Muscle of back (tissue), 13 donors: ENCODE measurements at places on chromosomes 2 and 18.
A peak's percentile ranks its signal among the peaks of the same experiment; 100 is the strongest.

DNA sequence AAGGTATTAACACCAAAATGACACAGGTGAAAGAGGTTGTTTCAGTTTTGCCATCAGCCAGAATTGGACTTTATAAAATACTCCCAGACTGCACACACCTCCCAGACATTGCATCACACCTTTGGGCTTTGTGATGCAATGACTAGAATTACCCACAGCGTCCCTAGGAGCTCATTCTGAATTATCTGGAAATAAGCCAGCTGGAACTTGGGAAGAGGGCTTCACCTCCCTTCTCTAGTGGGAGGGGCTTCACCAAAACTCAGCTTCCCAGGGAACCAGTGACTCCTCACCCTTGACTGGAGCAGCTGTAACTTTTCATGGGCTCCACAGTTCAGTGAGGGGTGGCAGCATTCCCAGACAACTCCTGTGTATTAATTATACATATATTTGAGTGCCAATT is 83.1 kb upstream of the BZW1 start:
- peak; percentile 6 for DNase-seq

GRCh38 chr2:29238497-29238896 is 123.3 kb downstream of the CLIP4 start:
- no peak for DNase-seq

DNA sequence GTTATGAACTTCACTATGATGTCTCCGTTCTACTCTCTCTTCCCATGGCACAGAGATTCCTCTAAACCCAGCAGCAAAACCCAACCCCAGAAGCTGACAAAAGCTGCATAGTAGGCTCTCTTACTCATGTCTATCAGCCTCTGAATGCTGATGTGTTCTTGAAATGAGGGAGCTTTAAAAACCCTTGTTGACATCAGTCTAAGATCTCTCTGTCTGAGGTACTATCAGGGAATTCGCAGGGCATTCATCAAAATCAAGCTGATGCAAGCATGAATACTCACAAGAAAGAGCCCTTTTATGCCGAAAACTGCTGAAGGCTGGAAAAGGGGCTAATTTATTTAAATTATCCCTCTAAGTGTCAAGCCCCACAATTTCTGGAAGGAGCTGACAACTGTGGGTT is 710.6 kb upstream of the FANCL start:
- no peak for DNase-seq

GRCh38 chr2:186281726-186282125 is 204.3 kb upstream of the ZC3H15 start:
- no peak for DNase-seq

GRCh38 chr2:233173115-233173514 is 78.4 kb upstream of the ATG16L1 start:
- no peak for DNase-seq

DNA sequence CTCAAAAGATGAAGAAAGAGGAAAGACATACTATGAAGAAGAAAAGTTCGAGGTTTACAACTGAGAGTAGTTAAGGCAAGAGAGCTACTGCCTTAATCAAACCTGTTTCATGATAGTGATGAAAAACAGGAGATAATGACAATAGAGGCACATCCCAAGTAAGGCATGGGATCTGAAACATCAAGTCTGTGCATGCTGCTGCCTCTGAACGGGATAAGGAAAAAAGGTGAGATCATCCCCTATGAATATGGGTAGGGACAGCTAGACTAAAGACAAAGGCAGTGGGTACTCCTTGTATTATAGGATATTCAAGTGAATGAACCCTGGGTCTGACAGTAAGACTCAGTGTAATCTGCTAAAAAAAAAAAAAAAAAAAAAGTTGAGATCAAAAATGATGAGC is 3.0 kb downstream of the EXOC6B start:
- no peak for DNase-seq

GRCh38 chr2:44456946-44457345 is 95.2 kb downstream of the CAMKMT start:
- DNase-seq, result no peak

GRCh38 chr2:128485761-128486639 is 167.3 kb upstream of the HS6ST1 start:
- no peak for DNase-seq

- DNase-seq, result no peak
Observed at GRCh38 chr2:60355849-60356261, 197.6 kb downstream of the BCL11A start.

DNA sequence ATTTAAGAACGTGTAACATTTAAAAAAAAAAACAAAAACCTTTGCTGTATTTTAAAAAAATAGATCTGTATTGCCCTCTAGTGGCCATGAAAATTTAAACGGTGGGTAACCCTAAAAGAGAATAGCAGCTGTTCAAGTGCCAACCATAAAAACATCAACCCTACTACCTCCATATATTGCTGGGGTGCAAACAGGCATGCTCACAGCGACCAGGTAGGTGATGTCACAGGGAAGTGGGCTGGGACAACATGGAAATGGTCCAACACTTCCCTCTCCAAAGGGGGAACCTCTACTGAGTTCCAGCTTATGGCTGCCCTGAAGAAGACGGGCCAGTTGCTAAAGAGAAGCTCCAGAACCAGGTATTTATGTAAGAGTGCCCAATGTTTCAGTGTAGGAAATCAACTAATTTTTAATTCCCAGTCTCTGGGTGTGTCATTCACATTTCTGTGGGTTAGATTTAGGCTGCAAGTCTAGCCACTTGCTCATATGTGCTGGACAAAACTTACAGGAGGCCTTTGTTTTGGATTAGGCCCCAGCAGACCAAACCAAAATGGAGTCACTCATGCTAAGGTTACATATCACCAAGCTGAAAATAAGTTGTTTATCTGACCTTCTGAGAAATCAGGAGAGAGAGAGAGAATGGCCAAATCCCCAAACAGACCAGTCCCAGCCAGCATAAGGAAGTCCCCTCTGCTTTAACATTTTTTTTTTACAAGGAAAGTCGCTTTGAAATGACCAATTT is 54.5 kb downstream of the SKA1 start:
- peak; percentile 19 for DNase-seq

DNA sequence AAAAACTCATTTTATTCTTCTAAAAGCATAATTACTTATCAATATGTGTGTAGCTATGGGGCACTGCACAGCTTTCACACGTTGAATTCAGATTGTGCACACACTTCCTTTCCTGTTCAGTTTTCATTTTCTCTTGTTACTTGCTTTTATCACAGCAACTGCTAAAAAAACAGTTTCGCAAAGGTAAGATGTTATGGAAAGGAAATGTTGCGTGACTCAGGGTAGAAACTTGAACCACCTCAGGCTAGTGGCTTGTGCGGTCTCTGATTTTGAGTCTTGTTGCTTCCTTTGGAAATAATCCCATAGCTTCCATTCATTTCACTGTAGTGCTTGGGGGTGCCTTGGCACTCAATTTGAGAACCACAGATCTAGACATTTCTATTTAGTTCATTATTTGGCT is 171.9 kb downstream of the FMNL2 start:
- DNase-seq, result no peak

DNA sequence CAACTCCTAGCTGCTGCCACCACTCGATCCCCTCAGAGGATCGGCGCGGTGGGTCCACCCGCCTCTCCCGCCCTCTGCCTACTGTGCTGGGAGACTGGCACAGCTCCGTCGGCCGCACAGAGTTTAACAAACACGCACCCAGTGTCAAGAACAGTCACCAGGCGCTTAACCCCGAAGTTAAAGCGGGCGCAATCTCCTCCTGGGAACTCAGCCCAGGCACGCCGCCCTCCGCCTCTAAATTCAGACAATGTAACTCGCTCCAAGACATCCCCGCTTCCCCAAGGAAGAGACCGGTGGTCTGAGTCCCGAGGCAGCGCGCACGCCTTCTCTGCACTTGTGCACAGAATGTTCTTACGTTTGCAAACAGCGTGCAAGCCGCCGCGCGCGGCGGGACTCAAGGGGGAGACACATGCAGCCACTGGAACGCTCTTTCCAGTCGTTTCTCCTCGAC is 533 bp downstream of the CXCR4 start:
- peak; percentile 64 for DNase-seq

GRCh38 chr18:24272229-24272525 is 125.4 kb downstream of the OSBPL1A start:
- no peak for DNase-seq

GRCh38 chr2:70280242-70280798 is 13.2 kb downstream of the SNRPG start:
- no peak for DNase-seq

DNA sequence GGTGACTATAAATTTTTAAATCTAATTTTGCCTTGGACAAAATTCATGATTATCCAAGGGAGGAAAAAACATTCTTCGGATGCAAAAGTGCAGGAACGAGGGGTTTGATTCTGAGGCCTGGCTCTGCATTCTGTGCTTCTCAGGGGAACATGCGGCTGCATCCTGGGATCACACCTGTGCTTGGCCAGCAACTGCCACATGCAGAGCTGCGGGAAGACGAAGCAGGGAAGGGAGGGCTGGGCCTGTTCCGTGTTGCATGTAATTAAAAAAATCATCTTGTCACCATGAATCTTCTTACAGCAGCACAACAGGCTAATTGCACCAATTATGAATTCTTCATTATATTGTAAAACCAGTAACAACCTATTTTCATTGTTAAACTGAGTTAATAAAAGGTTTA is 158.0 kb upstream of the ALKAL2 start:
- no peak for DNase-seq

DNA sequence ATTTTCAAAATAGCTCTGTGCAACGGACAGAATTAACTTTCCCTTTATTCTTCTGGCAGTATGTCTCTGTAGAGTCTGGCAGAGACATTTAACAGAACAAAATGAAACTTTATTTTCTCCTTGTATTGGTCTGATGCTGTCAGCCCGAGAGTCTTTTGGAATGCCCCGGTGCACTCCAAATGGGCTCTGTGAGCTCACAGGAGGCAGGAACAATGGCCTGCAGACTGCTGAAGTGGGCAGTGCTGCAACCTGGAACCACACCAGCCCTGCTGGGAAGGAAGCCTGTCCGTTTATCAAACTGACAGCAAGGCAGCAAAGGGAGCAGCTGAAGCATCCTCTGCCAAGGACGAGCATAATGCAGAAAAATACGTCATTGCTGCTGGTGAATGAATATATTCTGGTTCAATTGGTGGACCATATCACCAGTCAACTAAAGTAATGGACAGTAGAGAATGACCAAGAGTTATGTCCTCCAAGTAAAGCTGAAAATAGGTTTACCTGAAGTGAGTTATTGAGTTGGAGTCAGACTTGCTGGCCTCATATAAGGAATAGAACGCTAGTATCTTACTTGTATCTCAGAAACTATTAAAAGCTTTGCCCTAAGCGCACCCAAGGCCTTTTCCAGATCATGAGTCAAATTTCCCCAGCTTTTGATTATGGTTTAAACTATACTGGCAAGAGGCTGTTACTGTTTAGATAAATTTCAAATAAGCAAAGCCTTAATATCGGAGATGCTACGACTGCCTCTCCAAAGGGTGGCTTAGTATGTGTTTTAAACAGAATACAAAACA is 207.6 kb upstream of the TANK start:
- DNase-seq, result peak; percentile 69
